Hematopoietic multipotent progenitor cell treated with erythropoietin and hydrocortisone succinate and interleukin-3 and kit ligand, for 4 days (in vitro differentiated cells): ENCODE measurements at places on chromosomes 5 and 9.
A peak's percentile ranks its signal among the peaks of the same experiment; 100 is the strongest.

- DNase-seq, result no peak
These were observed 30.1 kb upstream of the TRIM32 start for GRCh38 chr9:116656977-116657376.

DNA sequence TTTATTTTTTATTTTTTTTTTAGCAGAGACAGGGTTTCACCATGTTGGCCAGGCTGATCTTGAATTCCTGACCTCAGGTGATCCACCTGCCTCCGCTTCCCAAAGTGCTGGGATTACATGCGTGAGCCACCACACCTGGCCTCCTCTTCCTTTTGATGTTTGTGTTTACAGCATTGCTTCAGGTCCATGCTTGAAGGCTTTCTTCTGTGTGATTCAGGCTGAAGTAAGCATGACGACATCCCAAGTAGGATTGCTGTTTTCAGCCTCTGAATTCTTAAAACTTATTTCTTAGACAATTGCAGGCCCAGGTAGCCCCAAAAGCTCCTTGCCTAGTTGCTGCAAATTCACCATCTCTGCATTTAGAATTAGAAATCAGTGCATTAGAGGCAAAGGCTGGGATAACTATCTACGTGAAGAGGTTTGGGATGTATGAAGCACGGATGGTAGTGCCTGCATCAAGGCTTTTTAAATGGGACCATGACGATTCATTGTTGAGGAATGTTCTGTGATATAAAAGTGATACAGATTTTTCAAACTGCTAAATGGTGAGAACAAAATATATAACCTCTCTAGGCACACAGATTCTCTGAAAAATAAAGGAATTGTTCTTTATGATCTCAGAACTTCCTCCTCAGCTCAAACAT, 3.0 kb upstream of the ETF1 start:
- DNase-seq, result no peak

GRCh38 chr5:5317976-5318375, 104.5 kb upstream of the ICE1 start:
- DNase-seq, result no peak

DNA sequence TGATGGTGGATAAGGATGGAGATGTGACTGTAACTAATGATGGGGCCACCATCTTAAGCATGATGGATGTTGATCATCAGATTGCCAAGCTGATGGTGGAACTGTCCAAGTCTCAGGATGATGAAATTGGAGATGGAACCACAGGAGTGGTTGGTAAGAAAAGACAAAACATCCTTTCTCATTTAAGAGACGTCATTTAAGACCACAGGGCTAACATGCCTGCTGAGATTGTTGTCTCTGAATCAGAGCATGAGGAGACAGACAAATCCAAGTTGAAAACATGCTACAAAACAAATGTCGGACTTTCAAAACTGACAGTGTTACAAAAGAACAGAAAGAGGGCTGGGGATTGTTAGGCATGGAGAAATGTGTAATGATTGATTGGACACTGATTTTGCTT, 4.6 kb downstream of the CCT5 start:
- no peak for DNase-seq

GRCh38 chr5:155004138-155004744, 9.3 kb upstream of the KIF4B start:
- DNase-seq, result peak; percentile 65

- DNase-seq, result no peak
These were observed 100.0 kb downstream of the SH3TC2 start for GRCh38 chr5:148962761-148963324.

DNA sequence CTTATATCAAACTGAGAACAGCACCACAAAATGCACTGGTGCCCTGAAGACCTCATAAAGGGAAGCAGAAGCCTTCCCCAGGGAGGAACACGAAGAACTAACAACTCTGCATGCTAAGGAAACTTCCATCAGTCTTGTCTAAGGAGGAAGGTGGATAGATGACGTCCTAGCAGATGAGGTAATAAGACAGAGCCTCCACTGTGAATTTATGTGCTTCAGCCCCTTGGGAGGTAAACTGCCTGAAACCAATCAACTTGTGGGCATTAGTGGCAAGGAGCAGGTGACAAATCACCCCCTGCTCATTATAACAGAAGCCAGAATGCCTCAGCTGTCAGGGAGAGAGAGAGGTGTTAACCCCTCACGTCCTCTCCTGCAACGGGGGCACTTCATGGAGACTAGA, 48.9 kb upstream of the SPIN1 start:
- no peak for DNase-seq

GRCh38 chr5:109788596-109788995, 98.9 kb downstream of the MAN2A1 start:
- no peak for DNase-seq

- DNase-seq, result no peak
These were observed 134.2 kb upstream of the MARCHF11 start for GRCh38 chr5:16313761-16314160.

- DNase-seq, result no peak
These were observed 506.1 kb downstream of the BNC2 start for GRCh38 chr9:16364347-16364746.

DNA sequence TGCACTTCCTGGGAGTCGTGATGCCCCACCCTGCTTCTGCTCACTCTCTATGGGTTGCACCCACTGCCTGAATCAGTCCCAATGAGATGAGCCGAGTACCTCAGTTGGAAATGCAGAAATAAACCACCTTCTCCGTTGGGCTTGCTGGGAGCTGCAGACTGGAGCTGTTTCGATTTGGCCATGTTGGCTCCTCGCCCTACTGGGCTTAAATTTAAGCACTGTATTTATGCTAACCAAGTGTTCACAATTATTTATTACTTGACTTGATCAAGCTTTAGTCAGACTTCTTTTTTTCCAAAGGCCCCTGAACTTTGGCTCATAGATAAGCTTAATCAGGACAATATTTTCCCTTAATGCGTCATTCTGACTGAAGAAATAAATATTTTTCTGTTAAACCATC, 1072.4 kb upstream of the CDH9 start:
- DNase-seq, result no peak

- peak; percentile 51 for DNase-seq
These were observed 43.6 kb downstream of the ERGIC1 start for GRCh38 chr5:172877466-172878260.

DNA sequence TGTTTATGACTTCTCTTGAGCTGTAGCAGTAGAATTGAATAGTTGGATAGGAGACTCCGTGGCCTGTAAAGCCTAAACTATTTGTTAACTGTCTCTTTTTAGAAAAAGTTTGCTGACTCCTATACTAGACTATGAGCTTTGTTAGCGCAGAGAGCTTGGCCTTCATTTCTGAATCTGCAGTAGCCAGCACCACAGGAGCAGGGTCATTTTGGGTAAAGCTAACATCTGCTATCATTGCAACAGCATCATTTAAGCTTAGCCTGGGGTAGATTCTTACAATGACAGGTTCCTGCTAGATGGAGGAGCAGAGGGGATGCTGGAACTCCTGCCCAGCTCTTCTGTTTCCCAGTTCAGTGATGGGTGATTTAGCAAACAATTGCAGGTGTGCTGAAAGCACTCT, 133.7 kb upstream of the ASTN2 start:
- DNase-seq, result no peak

DNA sequence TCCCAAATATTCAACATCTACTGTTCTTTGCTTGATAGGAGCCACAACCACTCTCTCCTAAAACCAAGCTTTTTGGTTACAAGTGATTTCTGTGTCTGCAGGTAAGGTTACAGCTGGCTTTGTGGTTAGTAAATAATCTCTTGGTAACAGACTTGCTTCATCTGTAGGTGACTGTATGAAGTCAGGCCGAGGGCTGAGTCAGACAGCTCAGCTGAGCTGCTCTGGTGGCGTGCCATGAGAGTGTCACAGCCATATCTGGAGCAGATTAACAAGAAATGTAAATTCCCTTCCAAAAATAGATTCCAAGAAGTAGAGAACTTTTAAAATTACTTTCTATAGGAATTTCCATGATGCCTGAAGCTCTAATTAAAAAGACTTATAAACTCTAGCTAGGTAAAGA, 23.7 kb upstream of the TAS2R1 start:
- no peak for DNase-seq

- no peak for DNase-seq
These were observed 577.1 kb downstream of the PSAT1 start for GRCh38 chr9:78874061-78874460.

GRCh38 chr9:106023455-106023854, 329.1 kb downstream of the TMEM38B start:
- no peak for DNase-seq

DNA sequence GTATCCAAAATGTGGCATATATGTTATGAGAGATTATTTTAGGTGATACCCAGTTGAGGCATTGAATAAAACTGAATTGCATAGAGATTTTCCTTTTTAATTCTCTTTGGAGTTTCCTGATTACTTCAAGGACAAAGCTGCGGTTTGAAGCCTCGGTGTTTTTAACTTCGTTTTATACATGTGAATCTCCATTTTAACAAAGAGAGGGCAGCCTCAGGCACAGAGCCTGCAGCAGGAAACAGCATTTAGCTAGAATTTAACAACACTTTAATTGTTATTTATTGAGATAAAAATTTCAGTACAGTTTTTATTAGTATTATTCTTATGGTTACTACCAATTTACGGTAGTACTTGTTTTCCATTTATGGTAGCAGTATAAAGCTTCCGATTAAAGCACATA, 114.0 kb downstream of the KIF4B start:
- no peak for DNase-seq

DNA sequence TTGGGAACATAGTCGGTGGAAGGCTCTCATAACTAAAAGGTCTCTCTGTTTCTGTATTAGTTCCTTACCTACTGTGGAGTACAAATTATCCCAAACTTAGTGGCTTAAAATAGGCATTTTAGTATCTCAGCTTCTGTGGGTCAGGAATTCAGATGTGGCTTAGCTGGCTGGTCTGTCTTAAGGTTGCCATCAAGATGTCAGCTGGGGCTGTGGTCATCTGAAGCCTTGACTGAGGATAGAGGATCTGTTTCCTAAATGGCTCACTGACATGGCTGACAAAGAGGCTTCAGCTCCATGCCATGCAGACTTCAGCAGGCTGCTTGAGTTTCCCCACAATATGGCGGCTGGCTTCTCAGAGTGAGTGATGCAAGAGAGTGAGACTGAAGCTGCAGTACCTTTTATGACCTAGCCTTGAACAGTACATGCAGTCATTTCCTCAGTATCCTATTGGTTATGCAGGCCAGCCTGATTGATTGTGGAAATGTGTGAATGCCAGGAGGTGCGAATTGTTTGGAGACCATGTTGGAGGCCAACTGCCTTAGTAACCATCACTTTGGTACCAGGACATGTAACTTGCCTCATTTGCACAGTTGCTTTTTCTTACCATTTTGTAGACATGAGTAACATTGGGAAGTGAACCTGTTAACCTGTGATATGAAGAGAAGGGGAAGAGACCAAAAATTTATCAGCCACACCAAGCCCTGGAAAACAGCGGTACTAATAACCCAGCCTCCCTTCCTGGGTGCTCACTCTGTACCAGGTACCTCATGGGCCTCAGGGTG, 152.8 kb upstream of the IER5L start:
- peak; percentile 41 for DNase-seq

- no peak for DNase-seq
These were observed 14.9 kb upstream of the TMEM267 start for GRCh38 chr5:43498581-43498980.

- no peak for DNase-seq
These were observed 6.0 kb upstream of the ADAMTS16 start for GRCh38 chr5:5134107-5134506.

- DNase-seq, result no peak
These were observed 13.7 kb upstream of the ARAP3 start for GRCh38 chr5:141695627-141696215.

DNA sequence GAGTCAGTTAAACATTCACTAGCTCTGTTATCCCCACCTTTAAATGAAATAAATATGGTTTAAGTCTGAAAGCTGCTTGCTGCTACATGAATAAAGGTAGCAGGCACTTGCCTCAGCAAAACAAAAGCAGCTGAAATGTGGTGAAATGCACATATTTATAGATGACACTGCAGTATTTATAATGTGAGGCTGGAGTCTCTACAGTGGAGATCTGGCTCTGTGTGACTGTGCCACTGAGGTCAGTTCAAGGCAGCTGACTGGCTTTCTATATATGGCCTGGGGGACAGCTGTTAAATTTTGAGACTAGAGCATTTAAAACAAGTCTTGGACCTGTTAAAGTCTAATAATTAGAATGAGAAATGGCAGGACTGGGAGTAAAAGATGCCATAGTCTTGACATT, 859.6 kb upstream of the SEMA6A start:
- DNase-seq, result no peak
